MG63 (cell line): ENCODE measurements at places on chromosomes 5 and 9. TPM values are rescaled to one million over a fixed set of nuclear protein-coding genes. Genes with fewer than 3 reads are reported as not detected.

- no peak for DNase-seq
These were observed 16.7 kb downstream of the HMHB1 start for GRCh38 chr5:143828710-143829109.

- no peak for DNase-seq
These were observed 24.6 kb upstream of the ANKH start for GRCh38 chr5:14896131-14896530.

The ARHGAP26 gene
- total RNA-seq: 1.3 and 9.5 TPM in 2 replicates

The HAPLN1 gene
- total RNA-seq: 0.16 TPM in 1 of 2 replicates, not detected in the other

- DNase-seq: no peak
These were observed 348.7 kb upstream of the SEMA6A start for GRCh38 chr5:116923344-116923743.

DNA sequence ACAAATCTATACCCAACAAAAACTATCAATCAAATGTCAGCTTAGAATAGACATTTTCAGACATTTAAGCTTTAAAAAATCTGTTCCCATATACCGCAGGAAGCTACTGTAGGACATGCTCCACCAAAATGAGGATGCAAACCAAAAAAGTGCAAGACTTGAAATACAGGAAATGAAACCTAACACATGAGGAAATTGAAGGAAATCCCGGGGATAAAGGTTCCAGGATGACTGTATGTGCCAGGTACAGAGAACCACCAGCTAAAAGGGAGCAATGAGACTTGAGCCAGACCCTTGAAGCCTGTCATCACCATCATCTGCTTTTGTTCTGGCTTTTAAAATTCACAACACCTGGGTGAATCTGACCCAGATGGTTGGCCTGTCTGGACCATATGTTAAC lies 21.4 kb downstream of the DIAPH1 start:
- DNase-seq: no peak

DNA sequence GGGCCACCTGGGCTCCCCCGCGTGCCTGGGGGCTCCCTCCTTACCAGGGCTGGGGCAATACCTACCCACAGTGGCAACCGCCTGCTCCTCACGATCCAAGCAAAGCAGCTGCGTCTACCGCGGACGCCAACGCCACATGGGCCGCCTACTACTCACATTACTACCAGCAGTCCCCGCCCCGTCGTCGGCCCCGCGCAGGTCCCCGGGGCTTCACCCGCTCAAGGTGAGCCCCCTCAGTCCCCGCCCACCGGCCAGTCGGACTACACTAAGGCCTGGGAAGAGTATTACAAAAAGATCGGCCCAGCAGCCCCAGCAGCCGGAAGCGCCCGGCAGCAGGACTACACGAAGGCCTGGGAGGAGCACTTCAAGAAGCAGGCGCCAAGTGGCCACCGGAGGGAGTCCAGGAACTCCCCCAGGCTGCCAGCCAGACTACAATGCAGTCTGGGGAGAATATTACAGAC lies 106.0 kb upstream of the MTAP start:
- DNase-seq: peak; percentile 70

GRCh38 chr9:114312513-114312875 lies 10.4 kb upstream of the ORM1 start:
- no peak for DNase-seq

DNA sequence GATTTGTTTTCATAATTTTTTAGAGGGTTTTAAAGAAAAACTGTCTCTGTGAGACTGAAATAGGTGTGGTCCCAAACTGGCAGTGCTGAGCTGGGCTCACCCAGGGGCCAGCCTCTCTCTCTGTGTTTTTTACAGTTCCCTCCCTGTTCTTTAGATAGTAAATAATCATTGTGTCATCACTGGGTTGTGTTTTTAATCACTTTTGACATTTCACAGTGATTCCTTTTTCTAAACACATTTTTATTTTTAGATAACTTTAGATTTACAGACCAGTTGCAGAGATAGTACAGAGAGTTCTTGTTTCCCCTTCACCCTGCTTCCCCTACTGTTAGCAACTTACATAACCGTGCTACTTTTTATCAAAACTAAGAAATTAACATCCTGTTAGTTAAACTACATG lies 44.4 kb downstream of the MAP1B start:
- DNase-seq: peak; percentile 23

GRCh38 chr9:96067600-96067999 lies 192.1 kb downstream of the ERCC6L2 start:
- DNase-seq: no peak

The RLN2 gene
- not detected in 2 replicates for total RNA-seq

The LEAP2 gene
- 1.4 TPM in 1 of 2 replicates, not detected in the other for total RNA-seq

- DNase-seq: no peak
These were observed 200.8 kb downstream of the CRB2 start for GRCh38 chr9:123556464-123557435.

DNA sequence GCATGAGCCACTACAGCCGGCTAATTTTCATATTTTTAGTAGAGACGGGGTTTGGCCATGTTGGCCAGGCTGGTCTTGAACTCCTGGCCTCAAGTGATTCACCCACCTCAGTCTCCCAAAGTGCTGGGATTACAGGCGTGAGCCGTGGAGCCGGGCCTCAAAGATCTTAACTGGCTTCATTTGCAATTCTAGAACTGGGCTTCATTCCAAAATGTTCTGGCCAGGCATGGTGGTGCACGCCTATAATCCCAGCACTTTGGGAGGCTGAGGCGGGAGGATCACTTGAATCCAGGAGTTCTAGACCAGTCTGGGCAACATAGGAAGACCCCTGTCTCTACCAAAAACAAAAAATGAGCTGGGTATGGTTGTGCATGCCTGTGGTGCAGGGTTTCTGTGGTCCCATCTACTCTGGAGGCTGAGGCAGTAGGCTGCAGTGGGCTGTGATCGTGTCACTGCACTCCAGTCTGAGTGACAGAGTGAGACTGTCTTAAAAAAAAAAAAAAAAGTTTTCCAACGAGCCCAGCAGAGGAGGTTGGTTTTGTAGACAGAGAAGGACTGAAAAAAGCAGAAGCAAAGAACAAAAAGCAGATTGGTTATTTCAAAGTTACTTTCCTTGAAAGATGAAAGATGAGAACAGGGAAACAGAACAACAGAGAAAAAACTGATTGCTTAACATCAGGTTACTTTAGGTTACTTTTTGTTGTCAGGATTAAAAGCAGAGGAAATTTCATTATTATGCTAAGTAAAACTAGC lies 78.2 kb downstream of the ANKRD55 start:
- no peak for DNase-seq

GRCh38 chr9:124180557-124180956 lies 77.2 kb upstream of the NEK6 start:
- peak; percentile 11 for DNase-seq

- DNase-seq: no peak
These were observed 144.6 kb upstream of the PCA3 start for GRCh38 chr9:76619640-76620039.

DNA sequence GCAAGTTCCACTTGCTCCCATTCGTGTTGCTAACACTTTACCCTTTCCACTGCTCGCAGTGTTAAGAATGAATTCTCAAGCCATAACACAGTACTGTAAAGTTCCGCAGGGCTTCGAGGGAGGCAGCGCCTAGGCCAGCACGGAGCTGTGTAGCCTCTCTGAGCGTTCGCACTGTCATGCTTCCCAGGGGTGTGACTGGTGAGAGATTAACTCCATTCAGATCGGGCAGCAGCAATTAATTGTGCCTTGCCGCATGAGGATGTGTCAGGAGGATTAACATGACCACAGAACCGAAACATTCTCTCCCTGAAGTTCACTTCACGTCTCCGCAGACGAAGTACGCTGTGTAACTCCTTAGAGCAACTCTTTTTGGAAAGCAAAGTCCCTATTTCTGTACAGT lies 23.2 kb downstream of the ZBTB34 start:
- no peak for DNase-seq

DNA sequence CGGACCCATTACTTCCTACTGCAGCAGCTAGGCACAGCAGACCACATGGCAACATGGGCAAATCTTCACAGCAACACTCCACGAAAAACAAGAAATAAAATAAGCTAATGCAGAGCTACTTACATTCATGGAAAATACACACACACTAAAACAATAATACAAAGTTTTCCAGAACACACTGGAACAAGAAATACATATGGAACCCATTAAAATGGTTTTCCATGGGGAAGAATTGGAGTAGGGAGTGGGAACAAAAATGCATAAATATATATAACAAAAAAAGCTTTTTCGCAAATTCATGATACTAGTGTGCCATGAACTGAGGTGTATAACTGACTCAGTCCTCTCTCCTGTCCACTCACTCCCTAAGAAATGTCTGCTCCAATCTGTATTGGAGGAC lies 8.3 kb downstream of the ADAMTS12 start:
- no peak for DNase-seq

- peak; percentile 50 for DNase-seq
These were observed 33.0 kb upstream of the SLC1A3 start for GRCh38 chr5:36573438-36573837.

GRCh38 chr5:72328172-72328571 lies 8.0 kb downstream of the PTCD2 start:
- DNase-seq: peak; percentile 96

GRCh38 chr5:158320178-158320674 lies 461.3 kb upstream of the CLINT1 start:
- DNase-seq: no peak

DNA sequence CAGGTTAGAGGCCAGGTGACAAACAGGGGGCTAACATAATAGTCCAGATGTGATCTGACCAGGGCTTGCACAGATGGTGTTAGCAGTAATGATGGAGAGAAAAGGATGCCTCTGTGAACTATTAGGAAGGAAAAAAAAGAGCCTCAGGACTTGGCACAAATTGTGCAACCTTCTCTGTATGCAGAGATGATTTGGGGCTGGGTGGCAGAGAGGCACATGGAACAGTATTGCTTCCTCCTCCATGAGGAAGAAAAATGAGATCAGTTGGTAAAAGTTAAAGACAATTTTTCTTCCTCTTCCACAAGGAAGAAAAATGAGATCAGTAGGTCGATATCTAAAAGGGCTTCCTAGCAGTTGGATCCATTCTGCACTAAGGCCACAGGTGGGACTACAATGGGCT lies 13.9 kb upstream of the ANXA6 start:
- DNase-seq: no peak

- no peak for DNase-seq
These were observed 95.3 kb upstream of the GNA14 start for GRCh38 chr9:77743386-77743785.

DNA sequence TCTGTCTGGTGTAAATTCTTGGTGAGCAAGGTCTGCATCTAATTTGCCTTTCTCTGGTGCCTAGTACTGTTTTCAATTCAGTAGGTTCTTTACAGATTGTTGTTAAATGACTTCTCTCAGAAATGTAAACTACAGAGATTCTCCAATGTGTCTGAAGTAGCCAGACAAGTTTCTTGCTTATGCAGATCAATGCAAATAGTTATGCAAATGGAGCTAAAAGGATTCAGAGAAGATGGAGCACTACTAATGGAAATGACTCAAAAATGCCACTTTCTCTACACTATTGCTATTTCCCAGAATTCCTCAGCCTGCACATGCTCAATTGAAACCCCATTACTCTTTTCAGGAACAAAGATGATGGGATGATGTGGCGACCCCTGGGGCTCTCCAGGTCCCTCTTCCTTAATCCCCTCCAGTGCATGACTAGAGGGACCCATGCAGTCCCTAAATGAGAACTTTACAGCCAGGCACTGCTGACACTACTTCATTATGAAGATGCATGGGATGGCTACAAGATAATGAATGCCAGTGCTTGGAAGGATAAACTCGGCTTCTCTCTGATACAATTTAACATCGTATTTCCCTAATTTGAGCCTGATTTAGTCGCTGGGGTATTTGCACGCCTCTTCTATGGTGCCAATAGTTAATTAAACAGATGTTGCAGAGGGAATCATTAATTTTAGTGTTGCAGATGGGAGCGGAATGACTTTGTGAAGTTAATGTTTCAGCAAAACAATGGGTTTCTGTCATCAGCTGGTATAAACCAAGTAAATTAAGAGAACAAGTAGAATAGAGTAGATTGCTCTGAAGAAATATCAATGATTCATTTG lies 753.2 kb downstream of the TLR4 start:
- no peak for DNase-seq

The PWWP2A gene
- 20.4 and 27.0 TPM in 2 replicates for total RNA-seq

GRCh38 chr5:126464959-126465358 lies 41.8 kb downstream of the GRAMD2B start:
- DNase-seq: no peak

The GGTA1 gene
- total RNA-seq: 4.6 and 6.2 TPM in 2 replicates

DNA sequence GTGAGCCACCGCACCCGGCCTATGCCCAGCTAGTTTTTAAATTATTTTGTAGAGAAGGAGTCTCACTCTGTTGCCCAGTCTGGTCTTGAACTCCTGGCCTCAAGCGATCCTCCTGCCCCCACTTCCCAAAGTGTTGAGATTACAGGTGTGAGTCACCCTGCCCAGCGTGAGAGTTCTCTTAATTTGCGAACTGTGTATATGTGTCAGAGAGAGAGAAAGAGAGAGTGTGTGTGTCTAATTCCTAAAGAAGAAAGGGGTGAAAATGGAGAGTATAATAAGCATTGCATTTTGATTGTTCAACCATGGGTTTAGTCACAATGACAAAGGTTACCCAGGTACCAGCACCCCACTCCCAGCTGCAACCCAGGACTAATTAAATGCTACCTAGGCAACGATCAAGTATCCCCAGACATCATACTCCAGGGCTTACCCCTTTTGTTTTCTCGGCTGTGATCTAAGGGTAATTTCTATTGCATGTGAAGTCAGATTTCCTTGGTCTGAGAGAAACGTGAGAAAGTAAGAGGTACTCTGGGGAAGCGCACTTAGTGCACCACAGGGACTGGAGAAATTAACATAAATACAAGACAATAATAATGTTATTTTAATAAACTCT lies 16.6 kb downstream of the MAP1B start:
- DNase-seq: no peak

GRCh38 chr5:37554938-37555337 lies 175.8 kb downstream of the WDR70 start:
- no peak for DNase-seq

DNA sequence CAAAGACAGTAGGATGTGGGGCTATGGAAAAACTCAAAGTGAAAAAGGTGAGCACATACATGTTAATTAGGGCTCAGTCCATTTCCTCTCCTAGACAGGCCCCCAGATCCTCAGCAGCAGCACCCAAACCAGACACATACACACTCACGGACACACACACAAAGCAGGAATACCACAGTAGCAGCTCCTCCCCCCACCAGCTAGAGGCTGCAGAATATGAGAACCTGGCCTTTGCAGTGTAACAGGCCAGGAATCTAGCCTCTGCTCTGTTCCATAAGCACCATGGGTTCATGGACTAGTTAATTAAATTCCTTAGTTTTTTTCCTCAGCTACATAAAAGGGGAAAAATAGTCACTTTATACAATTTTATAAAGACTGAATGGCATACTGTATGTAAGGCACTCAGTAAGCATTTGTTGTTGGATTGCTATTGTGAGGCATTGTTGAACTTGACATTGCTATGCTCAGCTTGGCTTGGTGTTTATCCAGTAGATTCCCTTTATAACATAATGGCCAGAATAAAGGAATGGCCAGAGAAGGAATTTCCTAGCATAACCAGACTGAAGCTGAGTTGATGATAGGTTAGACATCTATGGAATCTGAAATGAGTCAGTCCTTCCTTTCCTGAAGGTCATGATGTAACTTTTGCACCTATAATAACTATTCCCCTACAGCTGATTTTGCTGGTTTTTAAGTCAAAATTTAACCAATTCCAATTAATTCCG lies 186.8 kb downstream of the SEMA5A start:
- DNase-seq: no peak

GRCh38 chr9:137275203-137275587 lies 2.3 kb upstream of the TOR4A start:
- no peak for DNase-seq

The TAF11L13 gene
- not detected in 2 replicates for total RNA-seq
